ENCODE measurements at places on chromosomes 5 and 9. TPM values are rescaled to one million over a fixed set of nuclear protein-coding genes. Genes with fewer than 3 reads are reported as not detected.

DNA sequence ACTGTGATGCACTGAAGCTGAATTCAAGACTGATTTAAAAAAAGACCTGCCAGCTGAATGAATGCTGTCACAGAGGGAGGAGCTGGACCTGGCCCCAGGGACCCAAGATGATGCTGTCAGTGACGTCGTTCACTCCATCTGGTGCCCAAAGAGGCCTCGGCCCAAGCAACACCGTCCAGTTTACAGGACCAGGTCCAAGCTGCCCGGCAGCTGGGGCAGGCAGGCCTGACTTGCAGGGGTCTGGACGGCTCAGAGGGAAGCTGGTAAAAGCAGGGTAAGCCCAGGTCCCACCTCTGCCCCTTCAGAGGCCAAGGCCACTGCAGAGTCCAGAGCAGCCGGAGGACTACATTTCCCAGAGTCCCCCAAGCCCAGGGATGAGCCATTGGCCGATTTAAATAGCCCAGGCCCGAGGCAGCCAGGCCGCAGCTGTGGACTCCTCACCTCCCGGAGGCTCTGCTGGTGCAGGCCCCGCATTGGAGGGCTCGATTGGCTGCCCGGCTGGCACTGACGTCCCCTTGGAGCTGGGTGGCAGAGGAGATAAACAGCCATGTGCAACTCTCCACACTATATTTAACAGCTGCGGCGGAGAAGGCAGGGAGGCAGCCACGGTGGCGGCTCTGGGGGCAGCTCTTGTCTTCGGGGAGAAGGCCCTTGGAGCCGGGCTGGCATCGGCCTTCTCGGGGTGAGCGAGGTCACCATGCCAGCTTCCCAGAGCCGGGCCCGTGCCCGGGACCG lies at the start of gene PLPP7:
TSS of gene PLPP7 (plus strand) at position 423 of the 735 bp plus-strand sequence. CDS start at position 698, 275 bp downstream.
- H3K36me3 ChIP-seq: no peaks in the 10 kb centered on the region
- peak within 1 kb of the TSS; percentile 48 for H3K27ac ChIP-seq
- H3K27me3 ChIP-seq: no peaks in the 10 kb centered on the region
- DNase-seq: no peak
- peak within 1 kb of the TSS; percentile 71 for H3K4me3 ChIP-seq
- H3K4me1 ChIP-seq: no peaks in the 10 kb centered on the region

GRCh38 chr9:36551129-36551528 lies 21.6 kb upstream of the MELK start:
- no peak overlapping the region for H3K4me3 ChIP-seq
- H3K27ac ChIP-seq: no peak overlapping the region
- DNase-seq: no peak
- no peaks in the 10 kb centered on the region for H3K36me3 ChIP-seq

GRCh38 chr5:137315534-137316345 lies 183.4 kb downstream of the SPOCK1 start:
- no peak for DNase-seq
- H3K27me3 ChIP-seq: no peaks in the 10 kb centered on the region
- H3K36me3 ChIP-seq: no peaks in the 10 kb centered on the region
- H3K27ac ChIP-seq: no peak overlapping the region

DNA sequence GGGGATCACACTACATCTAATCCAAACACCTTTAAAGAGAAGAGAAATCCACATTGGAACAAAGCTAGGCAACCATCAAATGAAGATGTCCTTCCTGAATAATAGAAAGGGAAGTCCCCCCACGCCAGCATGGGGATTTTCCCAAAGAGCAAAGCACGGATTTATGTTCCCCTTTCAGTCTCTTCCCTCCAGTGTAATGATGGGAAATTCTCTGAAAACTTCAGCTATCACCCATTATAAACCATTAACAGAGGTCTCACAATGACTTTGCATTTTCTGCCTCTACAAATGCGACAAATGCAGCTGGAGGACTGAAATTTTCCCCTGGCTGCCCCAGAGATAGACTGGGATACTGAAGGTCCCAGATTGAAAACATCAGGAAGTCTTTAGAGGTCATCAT lies 368.7 kb downstream of the EFNA5 start:
- H3K4me1 ChIP-seq: no peaks in the 10 kb centered on the region
- H3K27me3 ChIP-seq: no peaks in the 10 kb centered on the region
- no peak overlapping the region for H3K27ac ChIP-seq

- no peak overlapping the region for H3K4me3 ChIP-seq
- no peaks in the 10 kb centered on the region for H3K27me3 ChIP-seq
- DNase-seq: no peak
- no peaks in the 10 kb centered on the region for H3K36me3 ChIP-seq
- no peaks in the 10 kb centered on the region for H3K4me1 ChIP-seq
These were observed 281.9 kb downstream of the NSG2 start for GRCh38 chr5:174327317-174327864.

DNA sequence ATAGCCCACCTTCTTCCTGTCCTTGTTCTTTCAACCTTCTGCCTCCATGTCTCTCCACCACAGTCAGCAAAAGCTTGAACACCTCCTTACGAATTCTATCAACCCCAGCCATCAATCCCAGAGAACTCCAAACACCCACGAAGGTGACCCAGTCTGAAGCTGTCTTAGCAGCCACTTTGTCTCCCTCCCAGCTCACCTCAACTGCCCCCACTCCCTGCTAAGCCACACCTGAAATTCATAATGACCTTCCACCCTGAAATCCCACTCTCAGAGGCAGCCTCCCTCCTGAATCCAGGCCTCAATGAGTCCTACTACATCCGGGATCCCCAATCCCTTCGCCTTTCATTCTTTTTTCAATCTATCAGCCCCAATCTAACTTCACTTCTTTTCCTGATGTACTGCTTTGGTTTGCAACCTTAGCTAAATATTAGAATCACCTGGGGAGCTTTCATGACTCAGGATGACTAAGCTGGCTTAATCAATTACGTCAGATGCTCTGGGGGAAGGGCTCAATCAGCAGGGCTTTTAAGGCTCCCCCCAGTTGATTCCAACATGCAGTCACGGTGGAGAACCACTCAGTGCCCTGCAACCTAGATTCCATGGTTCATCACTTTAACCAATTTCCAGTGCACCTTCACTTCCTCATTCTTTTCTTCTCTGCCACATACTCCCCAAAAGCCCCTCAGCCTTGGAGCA lies 32.2 kb downstream of the BHMT start:
- DNase-seq: no peak
- H3K27me3 ChIP-seq: no peaks in the 10 kb centered on the region
- no peaks in the 10 kb centered on the region for H3K36me3 ChIP-seq
- H3K27ac ChIP-seq: no peak overlapping the region

- no peak for DNase-seq
- no peaks in the 10 kb centered on the region for H3K4me1 ChIP-seq
- H3K27ac ChIP-seq: no peak overlapping the region
- H3K27me3 ChIP-seq: no peaks in the 10 kb centered on the region
- no peak overlapping the region for H3K4me3 ChIP-seq
- H3K36me3 ChIP-seq: no peaks in the 10 kb centered on the region
These were observed 37.3 kb upstream of the UBE2D2 start for GRCh38 chr5:139523635-139524445.

GRCh38 chr5:71645030-71645429 lies 57.9 kb downstream of the MCCC2 start:
- DNase-seq: no peak
- peaks cover 4% of the 10 kb centered on the region for H3K36me3 ChIP-seq
- no peaks in the 10 kb centered on the region for H3K4me1 ChIP-seq
- H3K27me3 ChIP-seq: no peaks in the 10 kb centered on the region
- H3K4me3 ChIP-seq: no peak overlapping the region

GRCh38 chr9:89278551-89278950 lies 32.4 kb upstream of the CKS2 start:
- no peaks in the 10 kb centered on the region for H3K36me3 ChIP-seq
- H3K4me3 ChIP-seq: no peak overlapping the region
- H3K27me3 ChIP-seq: no peaks in the 10 kb centered on the region
- DNase-seq: no peak

- DNase-seq: no peak
- no peaks in the 10 kb centered on the region for H3K27me3 ChIP-seq
- no peak overlapping the region for H3K4me3 ChIP-seq
- H3K36me3 ChIP-seq: no peaks in the 10 kb centered on the region
- no peaks in the 10 kb centered on the region for H3K4me1 ChIP-seq
These were observed 55.9 kb upstream of the SLCO6A1 start for GRCh38 chr5:102554728-102555127.

DNA sequence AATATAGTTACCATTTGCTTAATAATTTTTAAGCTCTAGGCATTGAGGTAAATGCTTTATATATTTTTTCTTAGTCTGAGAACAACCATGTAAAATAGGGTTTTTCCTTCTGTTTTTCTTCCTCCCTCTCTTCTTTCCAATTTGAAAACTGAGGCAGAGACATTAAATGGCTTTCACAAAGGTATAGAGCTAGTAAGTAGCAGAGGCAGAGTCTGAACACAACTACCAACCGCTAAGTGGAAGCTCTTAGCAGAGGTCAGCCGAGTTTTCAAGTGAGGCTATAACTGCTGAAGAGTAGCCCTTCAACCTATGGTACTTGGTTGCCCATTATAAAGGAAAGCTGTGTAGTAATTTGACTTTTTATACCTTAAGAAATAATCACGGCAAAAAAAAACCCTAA lies 187.1 kb downstream of the MEF2C start:
- H3K4me1 ChIP-seq: no peaks in the 10 kb centered on the region
- no peak overlapping the region for H3K27ac ChIP-seq
- peaks cover 78% of the 10 kb centered on the region for H3K27me3 ChIP-seq

DNA sequence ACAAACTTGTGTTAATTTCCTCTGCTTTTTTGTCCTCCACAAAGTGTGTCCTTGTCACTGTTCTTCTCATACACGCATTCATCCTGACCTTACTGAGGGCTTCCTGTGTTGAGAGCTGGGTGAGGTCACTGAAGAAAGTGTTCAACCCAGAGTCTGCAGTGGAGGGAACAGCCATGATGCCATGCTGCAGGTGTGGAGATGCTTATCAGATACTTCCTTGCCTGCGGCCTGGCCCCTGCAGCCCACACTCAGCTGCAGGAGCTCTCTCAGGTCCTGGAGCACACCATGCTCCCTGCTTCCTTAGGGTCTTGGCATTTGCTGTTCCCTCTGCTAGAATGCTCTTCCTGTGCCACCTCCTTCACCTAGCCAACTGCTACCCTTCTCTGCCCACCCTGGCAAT lies 108.1 kb upstream of the SPRY4 start:
- H3K4me3 ChIP-seq: no peak overlapping the region
- H3K27me3 ChIP-seq: no peaks in the 10 kb centered on the region
- H3K4me1 ChIP-seq: peaks cover 7% of the 10 kb centered on the region
- H3K36me3 ChIP-seq: no peaks in the 10 kb centered on the region
- peak overlapping the region; percentile 55 for H3K27ac ChIP-seq
- no peak for DNase-seq

- no peak for DNase-seq
- no peaks in the 10 kb centered on the region for H3K27me3 ChIP-seq
- no peak overlapping the region for H3K4me3 ChIP-seq
- no peaks in the 10 kb centered on the region for H3K36me3 ChIP-seq
These were observed 63.6 kb upstream of the BOD1 start for GRCh38 chr5:173679909-173680630.

- no peak overlapping the region for H3K4me3 ChIP-seq
- DNase-seq: no peak
- H3K4me1 ChIP-seq: no peaks in the 10 kb centered on the region
- no peaks in the 10 kb centered on the region for H3K27me3 ChIP-seq
These were observed 628.4 kb upstream of the FAM174A start for GRCh38 chr5:99906776-99907175.

DNA sequence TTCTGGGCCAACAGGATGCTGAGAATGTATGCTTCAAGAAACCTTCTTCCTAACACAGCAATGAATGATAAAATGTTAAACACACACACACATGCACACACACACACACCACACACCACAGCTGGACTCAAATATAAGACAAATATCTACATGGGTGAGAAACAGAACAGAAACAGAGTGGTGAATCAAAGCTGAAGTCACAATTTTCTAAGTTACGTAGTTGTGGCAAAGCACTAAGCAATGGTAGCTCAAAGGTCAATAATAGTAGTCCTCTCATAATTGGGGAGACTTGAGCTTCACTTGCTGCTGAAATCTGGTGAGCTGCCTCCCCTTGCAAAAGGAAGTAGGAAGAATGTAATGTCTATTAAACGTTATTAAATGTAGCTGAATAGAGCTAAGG lies 33.7 kb upstream of the ITGA1 start:
- no peaks in the 10 kb centered on the region for H3K4me1 ChIP-seq
- H3K4me3 ChIP-seq: no peak overlapping the region
- no peak for DNase-seq
- no peaks in the 10 kb centered on the region for H3K36me3 ChIP-seq
- H3K27me3 ChIP-seq: no peaks in the 10 kb centered on the region
- no peak overlapping the region for H3K27ac ChIP-seq

- H3K36me3 ChIP-seq: no peaks in the 10 kb centered on the region
- H3K4me1 ChIP-seq: no peaks in the 10 kb centered on the region
- H3K27me3 ChIP-seq: no peaks in the 10 kb centered on the region
- no peak overlapping the region for H3K4me3 ChIP-seq
- H3K27ac ChIP-seq: no peak overlapping the region
- DNase-seq: no peak
These were observed 13.5 kb downstream of the ZNF346 start for GRCh38 chr5:177035976-177036375.

- DNase-seq: no peak
- no peaks in the 10 kb centered on the region for H3K4me1 ChIP-seq
- no peaks in the 10 kb centered on the region for H3K36me3 ChIP-seq
- no peaks in the 10 kb centered on the region for H3K27me3 ChIP-seq
These were observed 317.3 kb downstream of the TAF11L14 start for GRCh38 chr5:17951392-17952169.

DNA sequence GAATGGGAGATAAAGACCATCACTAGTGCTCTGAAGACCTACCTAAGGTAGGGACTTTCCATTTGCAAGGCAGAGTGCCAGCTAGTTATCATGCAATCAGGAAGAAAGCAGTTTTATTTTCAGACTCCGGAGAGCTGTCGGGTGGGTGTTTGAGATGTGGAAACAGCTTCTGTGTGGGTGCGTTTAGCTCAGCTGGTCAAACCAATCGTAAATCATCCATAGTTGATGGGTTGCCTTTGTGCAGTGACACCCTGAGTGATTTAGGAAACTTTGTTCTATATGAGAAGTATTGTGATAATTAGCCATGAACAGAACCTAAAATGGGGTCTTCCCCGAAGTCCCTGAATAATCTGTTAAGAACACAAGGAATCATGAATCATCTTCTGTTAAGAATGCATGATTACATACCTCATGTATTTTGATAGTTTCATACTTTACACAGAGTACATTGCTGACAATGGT lies 284.3 kb downstream of the ARHGAP26 start:
- no peak overlapping the region for H3K4me3 ChIP-seq
- H3K27ac ChIP-seq: no peak overlapping the region
- H3K36me3 ChIP-seq: no peaks in the 10 kb centered on the region
- no peak for DNase-seq
- H3K27me3 ChIP-seq: no peaks in the 10 kb centered on the region

GRCh38 chr5:134878403-134878802 lies 4.2 kb downstream of the TXNDC15 start:
- H3K4me3 ChIP-seq: no peak overlapping the region
- no peaks in the 10 kb centered on the region for H3K4me1 ChIP-seq

- H3K27me3 ChIP-seq: no peaks in the 10 kb centered on the region
- H3K4me1 ChIP-seq: no peaks in the 10 kb centered on the region
- no peaks in the 10 kb centered on the region for H3K36me3 ChIP-seq
- no peak overlapping the region for H3K27ac ChIP-seq
These were observed 42.4 kb downstream of the HOMER1 start for GRCh38 chr5:79471556-79471955.

ATP6V1G1 gene
- total RNA-seq: 227 TPM

GABRB2 gene
- total RNA-seq: 2.5 TPM

LCN6 gene
- total RNA-seq: 4.1 TPM

PPP3R2 gene
- total RNA-seq: not detected

PLEKHG4B gene
- total RNA-seq: not detected

CAMK2A gene
- not detected for total RNA-seq

CDX1 gene
- total RNA-seq: not detected

SPINK6 gene
- total RNA-seq: not detected

RGS3 gene
- 31.7 TPM for total RNA-seq

ADAM19 gene
- 1.9 TPM for total RNA-seq

PHF24 gene
- 0.15 TPM for total RNA-seq

SHISAL2B gene
- total RNA-seq: not detected

C9 gene
- not detected for total RNA-seq

SLC4A9 gene
- total RNA-seq: not detected

FIBCD1 gene
- total RNA-seq: 0.16 TPM

FANCG gene
- 10.7 TPM for total RNA-seq

Measured in breast epithelium (tissue), 4 donors.